ENCODE measurements at places on chromosomes 3 and 15.

DNA sequence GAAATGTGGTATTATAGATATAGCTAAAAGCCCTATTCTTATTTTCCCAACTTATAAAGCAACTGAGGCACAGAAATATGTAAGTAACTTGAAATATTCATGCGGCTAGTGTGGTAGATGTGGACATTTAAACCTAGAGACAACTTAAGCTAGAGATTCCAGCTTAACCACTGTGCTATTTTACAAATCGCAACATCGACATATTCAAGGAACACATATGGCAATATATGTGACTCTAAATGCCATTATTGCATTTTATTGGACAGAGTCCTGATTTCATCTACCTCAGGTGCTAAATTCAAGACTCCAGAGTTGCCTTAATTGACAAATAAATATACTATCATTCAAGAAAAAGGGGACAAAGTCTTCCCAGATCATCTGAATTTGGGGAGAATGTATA, 442.3 kb downstream of the NLGN1 start:
- no peak for DNase-seq

DNA sequence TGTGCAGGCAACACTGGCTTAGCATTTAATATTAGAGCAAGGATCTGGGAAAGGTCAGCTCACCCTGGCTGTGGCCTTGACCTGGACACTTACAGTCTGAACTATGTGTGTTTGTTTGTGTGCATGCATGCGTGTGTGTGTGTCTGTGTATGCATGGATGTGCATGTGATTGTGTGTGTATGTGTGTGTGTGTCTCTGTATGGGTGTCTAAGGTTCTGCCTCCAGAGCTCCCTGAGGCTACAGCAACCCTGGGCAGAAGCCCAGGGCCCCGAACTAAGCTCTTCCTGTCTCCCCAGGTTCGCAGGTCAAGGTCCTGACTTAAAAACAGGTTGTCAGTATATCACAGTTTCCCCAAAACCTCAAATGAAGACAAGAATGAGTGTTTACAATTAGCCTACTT, 51.3 kb downstream of the SUSD5 start:
- no peak for DNase-seq

DNA sequence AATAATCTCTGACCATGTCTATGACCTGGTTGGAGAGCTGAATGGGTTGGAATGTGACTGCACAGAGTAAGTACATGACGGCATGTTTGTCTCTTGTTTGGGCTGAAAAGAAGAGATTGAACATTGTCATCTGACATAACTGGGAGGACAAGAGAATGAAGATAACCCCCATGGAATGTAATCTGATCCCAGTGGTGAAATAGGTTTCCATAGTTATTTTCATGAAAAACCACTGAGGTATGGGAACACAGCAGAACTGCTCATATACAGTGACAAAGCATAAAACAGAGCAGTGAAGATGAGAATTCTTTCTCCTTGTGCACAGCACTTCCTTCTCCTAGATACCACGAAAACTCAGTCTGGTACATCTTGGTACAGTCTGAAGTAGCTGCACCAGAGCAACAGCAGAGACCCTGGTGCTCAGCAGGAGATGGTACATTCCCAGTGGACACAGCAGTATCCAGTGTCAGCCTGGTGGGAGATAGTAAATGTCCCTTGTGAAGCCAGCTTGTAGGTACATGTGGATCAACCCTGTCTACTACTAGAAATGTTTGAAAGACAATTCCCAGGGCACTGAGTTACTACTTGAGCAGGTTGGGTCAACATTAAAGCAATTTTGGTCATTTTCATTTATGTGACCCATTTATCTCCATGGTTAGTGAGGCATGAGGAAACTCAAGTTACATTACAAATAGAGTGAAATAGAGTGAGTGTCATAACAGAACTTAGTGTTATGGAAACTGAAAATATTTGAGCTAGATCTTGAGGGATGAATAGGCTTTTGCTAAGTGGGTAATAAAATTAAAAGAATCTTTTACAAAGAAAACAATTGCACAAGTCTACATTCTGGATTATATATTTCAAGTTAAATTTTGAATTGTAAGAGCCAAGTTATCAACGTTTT, 178.3 kb downstream of the SUCNR1 start:
- no peak for DNase-seq

DNA sequence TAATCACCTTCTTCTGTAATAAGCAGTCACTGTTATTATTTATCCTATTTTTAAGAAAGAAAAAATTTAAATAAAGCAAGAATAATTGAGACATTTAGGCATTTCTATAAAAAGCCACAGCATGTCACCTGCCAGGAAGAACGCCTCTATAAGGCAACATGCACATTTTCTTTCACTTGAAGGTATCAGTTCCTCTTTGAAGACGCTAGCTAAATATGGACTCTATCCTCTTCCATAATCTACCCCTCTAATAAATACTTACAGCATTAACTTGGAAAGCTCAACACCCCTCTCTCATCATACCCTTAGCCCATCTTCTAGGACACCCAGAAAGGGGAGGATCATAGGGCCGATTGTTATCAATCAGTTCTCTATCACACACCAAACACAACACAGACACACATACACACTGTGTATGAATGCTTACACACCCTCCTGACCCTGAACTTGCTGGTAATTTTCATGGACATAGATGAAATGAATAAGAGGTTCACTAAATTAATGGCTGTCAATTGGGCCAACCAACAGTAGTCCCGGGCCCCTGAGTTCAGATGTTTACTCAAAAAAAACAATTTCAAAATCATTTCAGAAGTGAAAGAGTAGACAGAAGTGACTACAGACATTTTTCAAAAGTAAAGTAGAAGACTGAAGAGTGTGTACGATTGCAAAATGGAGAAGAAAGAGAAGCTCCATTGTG, 102.5 kb downstream of the ZMAT3 start:
- no peak for DNase-seq

DNA sequence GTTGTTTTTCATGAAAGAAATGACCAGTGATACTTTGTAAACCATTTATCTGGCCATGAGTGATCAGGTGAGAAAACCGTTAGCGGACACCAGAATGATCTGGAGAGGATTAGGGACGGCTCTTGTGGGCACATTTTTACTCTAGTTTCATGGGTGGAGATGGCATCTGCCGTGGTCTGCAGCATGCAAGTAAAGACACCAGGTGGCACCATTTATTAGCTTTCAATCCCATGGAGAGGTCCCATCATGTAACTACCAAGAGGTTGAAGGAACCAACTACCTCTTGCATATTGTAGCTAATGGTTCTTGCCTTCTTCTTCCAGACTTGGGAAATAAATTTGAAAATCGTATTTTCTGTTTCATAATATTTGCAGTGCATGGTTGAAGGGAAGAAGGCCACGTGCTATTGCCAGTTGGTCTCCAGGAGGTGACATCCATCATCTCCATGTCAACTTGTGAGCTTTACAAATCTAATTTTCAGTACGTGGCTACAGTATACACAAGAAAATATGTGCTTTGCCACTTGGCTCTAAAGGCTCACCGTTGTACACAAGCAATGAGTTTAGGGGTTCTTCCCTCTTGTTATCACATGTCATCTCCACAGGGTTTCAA, 1.5 kb upstream of the MAPKBP1 start:
- peak; percentile 41 for DNase-seq

DNA sequence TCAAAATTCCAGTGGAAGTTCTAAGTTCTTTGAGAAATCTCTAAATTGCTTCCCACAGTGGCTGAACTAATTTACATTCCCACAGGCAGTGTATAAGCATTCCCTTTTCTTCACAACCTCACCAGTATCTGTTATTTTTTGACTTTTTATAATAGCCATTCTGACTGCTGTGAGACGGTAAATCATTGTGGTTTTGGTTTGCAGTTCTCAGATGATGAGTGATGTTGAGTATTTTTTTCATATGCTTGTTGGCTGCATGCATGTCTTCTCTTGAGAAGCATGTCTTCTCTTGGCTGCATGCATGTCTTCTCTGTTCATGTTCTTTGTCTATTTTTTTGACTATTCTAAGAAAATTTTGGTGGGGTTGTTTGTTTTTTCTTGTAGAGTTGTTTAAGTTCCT, 499.6 kb upstream of the CCDC54 start:
- no peak for DNase-seq

DNA sequence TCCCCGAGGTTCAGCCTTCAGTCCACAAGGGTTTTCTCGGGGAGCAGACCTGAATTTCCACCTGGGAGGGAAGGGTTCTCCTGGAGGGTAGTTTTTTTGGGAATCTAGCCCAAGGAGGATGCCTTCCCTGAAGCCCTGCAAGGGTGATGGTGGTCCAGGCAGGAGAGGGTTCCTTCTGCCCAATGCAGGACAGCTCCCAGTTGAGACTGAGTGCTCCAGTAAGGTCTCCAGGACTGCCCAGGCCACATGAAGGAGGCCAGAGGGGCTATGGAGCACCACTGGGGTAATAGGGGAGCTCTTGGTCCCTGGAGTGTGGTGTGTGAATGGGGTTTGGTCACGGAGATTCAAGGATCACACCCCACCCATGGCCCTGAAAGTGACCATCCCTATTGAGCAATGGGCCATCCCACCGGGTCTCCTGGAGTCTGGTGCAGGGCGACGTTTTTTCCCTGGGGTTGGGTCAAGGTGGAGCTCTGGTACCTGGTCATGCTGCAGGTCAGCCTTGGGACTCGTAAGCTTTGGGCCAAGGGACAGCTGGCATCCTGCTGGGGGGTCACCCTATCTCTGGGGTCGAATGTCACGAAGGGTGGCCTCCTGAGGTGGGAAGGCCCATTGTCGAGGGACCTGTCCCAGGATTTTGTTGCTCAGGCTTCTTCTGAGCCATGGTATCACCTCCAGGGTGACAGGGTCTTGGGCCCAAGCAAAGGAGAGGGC, 196.5 kb downstream of the UBE3A start:
- DNase-seq = peak; percentile 9

- DNase-seq = no peak
Measured at GRCh38 chr3:8579096-8579495, 65.5 kb downstream of the SSUH2 start.

- no peak for DNase-seq
Measured at GRCh38 chr3:9870978-9871377, 9.1 kb downstream of the CIDEC start.

GRCh38 chr3:10745392-10745791, 70.6 kb upstream of the SLC6A11 start:
- DNase-seq = no peak

- no peak for DNase-seq
Measured at GRCh38 chr15:73680549-73680948, 3.6 kb upstream of the CD276 start.

DNA sequence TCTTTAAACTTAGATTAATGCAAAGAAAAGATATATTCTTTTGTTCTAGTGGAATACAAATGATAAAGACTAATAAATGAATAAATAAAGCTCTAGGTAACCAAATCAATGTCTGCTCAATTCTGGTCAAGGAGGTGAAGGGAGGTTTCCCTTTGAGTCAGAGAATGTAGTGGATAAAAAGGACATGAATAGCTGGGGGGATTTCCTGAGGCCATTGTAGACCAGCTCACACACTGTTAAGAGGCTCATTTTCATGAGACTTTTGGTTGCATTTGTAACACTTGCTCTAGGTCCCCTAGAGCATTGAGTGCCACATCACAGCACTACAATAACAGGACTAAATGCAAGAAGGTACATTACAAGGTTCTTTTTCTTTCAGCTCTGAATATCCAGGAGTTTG, 170.7 kb downstream of the TIGIT start:
- DNase-seq = no peak

DNA sequence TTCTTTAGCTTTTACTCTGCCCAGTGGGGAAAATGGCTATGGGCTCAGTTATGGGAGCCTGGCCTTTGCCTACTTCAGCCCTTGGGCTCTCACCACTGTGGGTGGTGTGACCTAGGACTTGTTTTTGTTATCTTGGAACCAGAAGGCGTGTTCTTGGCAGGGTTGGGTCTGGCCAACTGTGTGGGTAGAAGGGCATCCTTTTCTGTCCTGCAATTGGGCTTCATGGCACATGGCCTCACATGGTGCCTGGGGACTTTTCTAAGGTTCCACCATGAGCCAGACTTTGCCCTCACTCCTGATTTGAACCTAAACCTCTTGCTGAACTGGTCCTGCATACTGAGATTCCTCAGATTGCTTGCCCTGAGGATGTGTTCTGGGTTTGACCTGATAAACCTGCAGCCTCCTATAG, 1.7 kb downstream of the GLYCTK start:
- no peak for DNase-seq

- DNase-seq = no peak
Measured at GRCh38 chr15:90642464-90643300, 74.5 kb upstream of the BLM start.

DNA sequence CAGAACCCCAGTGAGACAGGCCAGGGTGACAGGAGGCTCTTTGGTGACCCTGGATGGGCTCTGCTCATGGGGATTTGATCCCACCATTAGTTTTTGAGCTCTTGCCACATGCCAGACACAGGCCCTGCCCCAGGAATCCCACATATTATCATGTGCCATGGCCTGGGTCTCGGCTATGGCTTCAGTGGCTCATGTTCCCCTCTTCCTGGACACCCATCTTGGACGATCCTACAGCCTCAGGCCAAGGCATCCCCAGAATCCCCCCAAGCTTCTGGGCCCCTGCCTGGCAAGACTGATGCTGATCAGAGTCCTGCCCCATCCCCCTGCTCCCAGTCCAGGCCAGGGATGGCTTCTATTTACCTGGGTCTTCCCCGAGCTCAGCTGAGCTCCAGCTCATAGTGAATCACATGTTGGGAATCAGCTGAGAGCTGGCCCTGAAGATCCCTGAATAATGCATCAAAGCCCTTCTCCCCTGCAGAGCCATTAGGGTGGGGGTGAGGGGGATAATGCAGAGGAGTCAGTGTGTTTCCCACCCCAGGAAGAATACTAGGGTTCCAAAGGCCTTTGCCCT, 50.9 kb upstream of the CHRNB4 start:
- no peak for DNase-seq

DNA sequence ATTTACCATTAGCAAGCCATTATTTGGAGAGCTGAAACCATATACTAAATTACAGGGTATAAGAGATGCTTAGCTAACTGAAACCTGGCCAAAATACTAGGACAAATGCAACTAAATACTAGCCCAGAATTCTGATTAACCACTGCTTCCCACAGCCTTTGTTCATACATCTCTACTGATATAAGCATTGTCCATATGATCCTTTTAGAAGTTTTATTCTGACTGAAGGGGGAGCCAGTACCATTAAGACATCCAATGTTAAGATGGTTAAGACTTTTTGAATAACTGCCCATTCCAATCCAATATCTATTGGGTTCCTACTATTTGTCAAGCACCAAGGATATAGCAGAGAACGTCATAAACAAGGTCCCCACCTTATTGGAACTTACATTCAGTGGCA, 421.3 kb downstream of the FOXP1 start:
- no peak for DNase-seq

- DNase-seq = no peak
Measured at GRCh38 chr3:67460841-67461510, 193.4 kb downstream of the SUCLG2 start.

GRCh38 chr3:101796077-101796680, 17.2 kb downstream of the NXPE3 start:
- no peak for DNase-seq

GRCh38 chr3:152291649-152292066, 22.9 kb downstream of the MBNL1 start:
- no peak for DNase-seq

DNA sequence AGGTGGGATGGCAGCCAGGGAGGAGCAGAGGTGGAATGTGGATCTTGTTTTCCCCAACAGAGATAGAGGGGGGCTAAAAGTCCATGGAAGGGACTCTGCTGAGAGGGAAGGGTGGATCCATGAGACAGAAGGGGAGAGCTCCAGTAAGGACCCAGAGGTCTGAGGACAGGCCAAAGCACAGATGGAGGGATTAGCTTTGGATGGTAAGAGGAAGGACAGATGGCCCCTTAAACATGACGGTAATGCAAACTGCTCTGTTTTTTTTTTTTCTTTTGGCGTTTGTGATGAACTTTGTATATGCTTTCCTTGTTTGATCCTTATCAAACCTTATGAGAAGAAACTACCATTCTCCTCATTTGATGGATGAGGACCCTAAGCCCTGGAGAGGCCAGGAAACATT, 96.2 kb downstream of the IGF1R start:
- DNase-seq = no peak
